Astrocyte of the hippocampus (primary cell): ENCODE measurements at places on chromosomes 6 and 20.
A peak's percentile ranks its signal among the peaks of the same experiment; 100 is the strongest.

GRCh38 chr6:116145803-116146675 lies 20.1 kb upstream of the COL10A1 start:
- DNase-seq: peak; percentile 72

DNA sequence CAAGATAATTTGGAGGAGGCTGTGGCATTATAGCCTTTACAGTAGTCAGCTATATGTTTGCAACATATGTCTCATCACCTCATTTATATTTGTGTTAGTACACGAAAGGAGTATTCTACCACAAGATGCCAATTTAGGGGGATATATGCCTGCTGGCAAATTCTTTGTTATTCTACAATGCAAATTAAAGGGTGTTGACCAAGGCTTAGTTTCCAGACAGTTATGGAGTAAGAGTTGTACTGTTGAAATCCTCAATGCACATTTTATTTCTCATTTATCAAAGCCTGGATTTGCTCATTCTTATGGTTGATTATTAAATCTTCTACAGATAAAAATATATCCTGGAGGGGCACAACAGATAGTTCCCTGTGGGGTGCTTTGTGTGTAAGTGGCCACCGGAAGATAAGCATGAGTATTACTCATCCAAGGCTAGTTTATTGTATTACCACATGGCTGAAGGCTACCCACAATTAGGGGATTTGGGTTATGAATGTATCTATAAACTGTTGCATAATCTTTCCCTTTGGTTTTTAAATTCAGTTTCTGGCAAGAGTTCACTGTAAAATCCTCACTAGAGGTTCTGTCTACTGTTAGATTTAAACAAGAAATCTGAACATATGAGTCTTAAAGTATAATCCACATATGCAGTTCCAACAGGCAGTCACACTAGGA lies 9.0 kb downstream of the CST9 start:
- DNase-seq: no peak

DNA sequence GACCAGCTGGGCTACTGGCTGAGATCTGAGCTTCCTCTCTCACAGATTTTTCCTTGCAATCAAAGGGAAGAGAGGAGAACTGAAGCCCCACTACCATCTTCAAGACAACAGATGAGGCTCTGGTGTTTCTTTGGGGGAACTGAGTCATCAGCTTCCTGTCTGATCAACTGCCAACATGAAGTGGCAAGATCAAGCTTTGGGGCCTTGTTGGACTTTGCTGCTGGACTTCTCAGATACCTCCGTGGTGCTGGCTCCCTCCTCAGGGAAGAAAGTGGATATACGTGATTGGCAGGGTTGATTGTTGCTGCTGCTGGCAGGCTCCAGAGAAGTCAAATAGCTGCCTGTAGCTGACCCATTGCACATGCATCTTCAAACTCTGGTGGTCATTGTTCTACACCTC lies 3.6 kb upstream of the TOX2 start:
- peak; percentile 52 for DNase-seq

GRCh38 chr6:149489967-149490366 lies 5.2 kb upstream of the ZC3H12D start:
- no peak for DNase-seq

- DNase-seq: no peak
Measured at GRCh38 chr6:148263961-148264360, 78.7 kb upstream of the SASH1 start.

DNA sequence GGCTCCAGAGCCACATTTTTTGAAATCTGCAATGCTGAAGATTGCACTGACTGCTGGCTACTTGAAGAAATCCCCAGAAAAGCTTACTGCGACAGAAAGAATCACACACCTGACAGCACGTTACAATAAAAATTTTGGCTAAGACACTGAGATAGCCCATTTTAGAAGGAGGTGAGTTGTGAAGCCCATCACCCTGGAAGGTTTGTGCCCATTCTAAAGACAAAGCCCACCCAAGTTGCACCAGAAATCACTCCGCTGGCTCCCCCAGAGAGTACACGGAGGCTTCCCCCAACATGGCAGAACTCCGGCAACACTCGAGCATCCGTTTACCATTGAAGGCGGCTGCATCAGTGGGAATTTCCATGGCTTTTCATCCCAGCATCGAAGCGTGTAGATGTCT lies 29.4 kb downstream of the LPA start:
- no peak for DNase-seq

GRCh38 chr6:156545931-156546330 lies 231.2 kb upstream of the ARID1B start:
- no peak for DNase-seq

GRCh38 chr6:33451606-33452005 lies 2.8 kb upstream of the ZBTB9 start:
- no peak for DNase-seq

DNA sequence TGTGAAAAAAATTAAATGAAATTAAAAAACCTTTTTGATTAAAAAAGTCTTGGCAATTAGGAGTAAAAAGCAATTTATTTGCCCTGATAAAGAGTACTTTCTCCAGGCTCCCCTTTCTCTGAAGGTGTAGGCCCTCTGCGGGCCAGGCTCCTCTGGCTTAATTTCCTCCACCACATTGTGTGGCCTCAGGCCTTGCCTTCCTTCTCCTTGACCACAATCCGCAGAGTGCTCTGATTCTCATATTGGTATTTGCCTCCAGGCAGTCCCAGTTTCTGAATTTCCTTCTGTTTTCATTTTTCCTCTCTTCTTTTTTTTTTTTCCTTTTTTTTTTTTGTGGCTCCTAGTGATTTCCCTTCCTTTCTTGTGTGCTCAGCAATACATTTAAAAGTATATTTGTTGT lies 96.4 kb downstream of the AIG1 start:
- DNase-seq: no peak

DNA sequence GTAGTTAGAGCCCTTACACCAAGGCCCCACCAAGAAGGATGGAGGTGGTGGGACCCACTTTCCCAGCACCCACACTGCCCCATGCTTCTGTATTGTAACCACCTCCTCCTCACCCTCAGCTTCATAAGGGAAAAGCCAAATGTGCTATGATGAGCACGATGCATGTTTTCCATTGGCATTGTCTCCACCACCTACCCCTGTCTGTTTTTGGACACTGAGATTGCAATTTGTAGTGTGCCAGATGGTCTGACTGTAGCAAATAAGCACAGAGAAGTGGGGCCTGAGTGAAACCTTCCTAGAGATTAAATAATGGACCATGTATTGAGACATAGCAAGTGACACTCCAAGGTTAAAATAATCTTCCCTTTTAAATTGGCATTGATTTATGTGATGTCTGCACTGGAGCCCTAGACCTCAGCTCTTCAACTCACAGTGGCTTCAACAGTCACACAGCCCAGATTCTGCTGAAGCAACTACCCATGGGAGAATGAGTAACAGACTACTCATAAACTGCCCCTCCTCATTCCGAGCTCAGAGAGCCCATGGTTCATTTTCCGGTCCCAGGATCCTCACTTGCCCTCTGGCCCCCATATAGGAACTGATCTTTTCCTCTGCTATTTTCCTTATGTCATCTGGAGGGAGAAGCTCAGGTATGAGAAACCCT lies 177.9 kb downstream of the COL9A1 start:
- DNase-seq: peak; percentile 8

GRCh38 chr6:144576871-144577270 lies 291.7 kb downstream of the UTRN start:
- no peak for DNase-seq

- no peak for DNase-seq
Measured at GRCh38 chr20:60237981-60238380, 279.8 kb downstream of the CDH26 start.

DNA sequence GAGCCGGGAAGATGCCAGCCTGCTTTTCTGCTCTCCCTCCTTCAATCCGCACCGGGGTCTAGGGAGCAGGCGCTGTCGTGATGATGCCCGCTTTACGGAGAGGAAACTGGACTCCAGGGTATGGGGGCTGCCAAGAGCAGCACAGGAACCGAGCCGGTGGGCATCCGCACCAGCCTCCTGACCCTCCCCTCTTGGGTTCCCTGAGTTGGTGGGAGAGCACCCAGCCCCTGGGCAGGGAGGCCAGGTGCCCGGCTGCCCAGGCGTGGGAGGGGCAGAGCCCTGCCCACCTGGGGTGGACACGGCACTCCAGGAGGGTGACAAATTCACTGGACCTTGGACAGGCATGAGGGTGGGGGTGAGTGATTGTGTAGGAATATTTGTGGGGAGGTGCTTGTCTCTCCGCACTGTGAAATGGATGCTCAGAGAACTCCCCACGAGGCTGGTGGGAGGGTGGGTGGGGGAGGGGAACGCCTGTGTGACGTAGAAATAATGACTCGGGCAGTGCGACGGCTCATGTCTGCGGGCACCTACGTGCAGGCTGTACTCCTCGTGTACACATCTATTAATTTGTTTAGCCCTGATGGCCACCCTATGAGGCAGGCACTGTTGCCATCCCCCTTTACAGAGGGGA lies 173.4 kb downstream of the BMP7 start:
- no peak for DNase-seq

DNA sequence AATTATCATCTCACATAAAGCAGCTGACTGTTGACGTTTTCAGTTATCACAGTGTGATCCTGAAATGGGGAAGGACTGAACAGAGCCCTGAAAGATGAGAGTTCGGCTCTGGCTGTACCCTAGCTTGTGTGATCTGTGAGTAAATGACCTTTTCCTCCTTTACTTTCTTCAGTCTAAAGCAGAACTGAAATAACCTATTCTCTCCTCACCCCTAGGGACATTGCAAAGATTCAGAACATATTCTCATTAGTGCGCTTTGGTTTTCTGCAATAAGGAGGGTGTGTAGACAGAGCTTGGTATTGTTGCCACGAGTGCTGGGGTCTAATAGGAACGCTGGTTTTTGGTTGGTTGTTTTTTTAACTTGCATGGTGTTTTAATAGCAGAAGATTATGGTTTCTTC lies 16.7 kb downstream of the FARS2 start:
- DNase-seq: no peak

DNA sequence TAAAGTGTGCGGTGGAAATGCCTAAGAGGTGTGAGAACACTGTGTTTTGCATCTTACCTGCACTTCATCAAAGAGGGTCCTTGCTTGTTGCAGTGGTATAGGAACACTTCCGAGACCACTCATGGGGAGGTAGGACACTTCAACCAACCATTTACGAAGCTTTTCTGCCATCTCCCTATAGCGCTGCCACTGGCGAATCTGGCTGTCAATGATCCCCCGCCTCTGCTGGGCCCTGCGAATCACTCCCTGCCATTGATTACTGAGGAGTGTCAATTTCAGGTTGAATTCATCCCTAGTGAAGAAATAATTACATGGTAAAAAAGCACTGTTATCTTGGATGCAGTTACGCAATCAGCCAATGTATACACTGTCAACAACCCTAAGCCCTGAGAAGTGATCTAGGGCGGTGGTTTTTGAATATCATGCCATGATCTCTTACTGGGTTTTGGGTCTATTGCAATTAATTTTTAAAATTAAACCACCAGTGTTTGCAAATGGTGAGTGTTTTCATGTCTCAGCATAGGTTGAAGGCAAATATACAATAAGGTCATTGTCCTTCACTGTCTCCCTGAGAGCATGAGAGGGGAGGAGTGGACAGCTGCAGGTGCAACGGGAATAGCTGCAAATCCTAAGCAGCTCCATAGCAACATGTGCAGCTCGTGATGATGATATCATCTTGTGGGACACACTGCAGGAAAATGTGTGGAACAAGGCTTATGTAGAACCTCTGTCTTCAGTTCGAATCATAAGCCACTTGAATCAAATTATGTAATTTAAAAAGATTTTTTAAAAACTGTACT lies 400.6 kb downstream of the ESR1 start:
- no peak for DNase-seq

DNA sequence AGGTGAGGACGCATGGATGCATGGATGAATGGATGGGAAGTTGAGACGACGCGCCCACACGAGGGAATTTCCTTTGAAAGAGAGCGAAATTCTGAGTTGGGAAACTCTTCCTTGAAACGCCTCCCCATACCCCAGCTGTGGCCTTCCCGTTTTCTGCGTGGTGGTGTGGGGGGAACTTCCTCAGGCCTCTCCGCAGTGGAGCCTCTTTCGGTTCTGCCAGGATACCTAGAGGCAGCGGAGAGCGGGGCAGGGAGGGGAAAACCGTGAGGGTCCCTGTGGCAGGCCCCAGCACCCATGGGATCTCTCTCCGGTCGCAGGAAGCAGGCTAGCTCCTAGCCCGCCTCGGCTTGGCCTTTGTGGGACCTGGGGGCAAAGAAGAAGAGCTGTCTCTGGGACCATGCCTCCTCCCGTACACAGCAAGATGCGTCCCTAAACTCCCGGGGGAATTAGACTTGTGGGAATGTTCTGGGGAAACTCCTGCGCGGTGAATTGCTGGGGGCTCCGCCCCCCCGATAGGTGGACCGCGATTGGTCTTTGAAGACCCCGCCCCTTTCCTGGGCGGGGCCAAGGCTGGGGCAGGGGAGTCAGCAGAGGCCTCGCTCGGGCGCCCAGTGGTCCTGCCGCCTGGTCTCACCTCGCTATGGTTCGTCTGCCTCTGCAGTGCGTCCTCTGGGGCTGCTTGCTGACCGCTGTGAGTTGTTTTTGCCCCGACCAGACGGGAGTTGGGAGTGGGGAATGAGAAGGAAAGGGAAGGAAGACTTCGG lies at the start of gene CD40:
Gene CD40, plus strand, starts transcription at position 611 of the 764 bp plus-strand sequence. Its CDS starts 30 bp downstream, at position 641.
- DNase-seq: peak; percentile 75

- peak; percentile 61 for DNase-seq
Measured at GRCh38 chr6:26329763-26330511, 35.1 kb upstream of the BTN3A2 start.

- no peak for DNase-seq
Measured at GRCh38 chr20:22217712-22218352, 366.5 kb downstream of the FOXA2 start.

- no peak for DNase-seq
Measured at GRCh38 chr20:54282625-54283024, 74.7 kb downstream of the PFDN4 start.

DNA sequence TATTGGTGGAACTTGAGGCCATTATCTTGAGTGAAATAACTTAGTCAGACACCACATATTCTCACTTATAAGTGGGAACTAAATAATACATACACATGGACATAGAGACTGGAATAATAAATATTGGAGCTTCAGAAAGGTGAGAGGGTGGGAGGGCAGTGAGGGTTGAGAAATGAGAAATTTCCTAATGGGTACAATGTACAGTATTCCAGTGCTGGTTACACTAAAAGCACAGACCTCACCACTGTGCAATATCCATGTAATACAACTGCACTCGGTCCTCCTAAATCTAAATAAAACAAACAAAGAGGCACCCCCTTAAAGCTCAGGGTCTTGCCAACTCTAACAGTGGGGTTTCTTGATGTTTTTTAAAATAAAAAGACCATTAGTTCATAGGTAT lies 53.2 kb downstream of the IGF2R start:
- no peak for DNase-seq

DNA sequence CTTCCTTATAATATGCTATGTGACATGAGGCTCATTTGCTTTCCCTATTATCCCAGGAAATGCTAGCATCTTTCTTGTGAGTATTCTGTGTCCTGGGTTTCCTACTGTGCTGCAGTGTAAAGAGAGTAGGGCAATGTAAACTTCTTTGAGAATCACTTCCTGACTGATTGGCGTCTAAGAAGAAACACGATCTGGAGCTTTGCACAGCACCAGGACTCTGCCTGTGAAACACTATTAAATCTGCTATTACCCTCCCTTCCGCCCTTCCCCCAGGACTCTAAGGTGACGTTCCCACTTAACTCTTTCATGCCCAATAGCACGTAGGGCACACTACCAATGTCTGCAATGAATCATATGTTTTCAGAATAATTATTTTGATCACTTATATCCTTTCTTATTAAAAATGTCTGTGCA lies 607.3 kb upstream of the CITED2 start:
- DNase-seq: peak; percentile 72

GRCh38 chr6:75621846-75622245 lies 20.2 kb downstream of the SENP6 start:
- no peak for DNase-seq
